ENCODE measurements at places on chromosomes 12 and 14.

GRCh38 chr12:106345746-106346145 lies 11.8 kb upstream of the POLR3B start:
- peak; percentile 68 for DNase-seq

DNA sequence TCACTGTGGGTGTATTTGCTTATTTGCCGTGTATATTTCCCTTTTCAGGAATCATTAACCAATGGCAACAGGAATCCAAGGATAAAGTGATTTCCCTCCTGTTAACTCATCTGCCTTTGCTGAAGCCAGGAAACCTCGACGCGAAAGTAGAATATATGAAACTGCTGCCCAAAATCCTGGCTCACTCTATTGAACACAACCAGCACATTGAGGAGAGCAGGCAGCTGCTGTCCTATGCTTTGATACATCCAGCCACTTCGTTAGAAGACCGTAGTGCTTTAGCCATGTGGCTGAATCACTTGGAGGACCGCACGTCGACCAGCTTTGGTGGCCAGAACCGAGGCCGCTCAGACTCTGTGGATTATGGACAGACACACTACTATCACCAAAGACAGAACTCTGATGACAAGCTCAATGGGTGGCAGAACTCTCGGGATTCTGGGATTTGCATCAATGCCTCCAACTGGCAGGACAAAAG lies 135.1 kb downstream of the SAMD4A start:
- no peak for DNase-seq

DNA sequence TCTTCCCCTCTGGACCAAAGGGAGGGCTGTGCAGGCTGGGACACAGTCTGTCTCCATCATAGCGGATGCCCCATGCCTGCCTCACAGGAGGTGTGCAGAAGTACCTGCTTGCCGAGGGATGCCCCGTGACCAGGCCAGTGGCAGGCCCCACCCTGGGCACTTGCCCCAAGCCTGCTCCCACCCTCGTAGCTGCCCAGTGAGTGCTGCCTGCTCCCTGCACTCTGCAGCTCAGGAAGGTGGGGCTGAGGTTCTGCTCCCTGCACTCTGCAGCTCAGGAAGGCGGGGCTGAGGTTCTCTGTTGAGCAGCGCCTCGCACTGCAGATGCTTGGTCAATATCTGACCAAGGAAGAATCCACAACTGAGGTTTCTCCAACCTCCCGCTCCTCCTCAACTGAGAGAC lies 6.9 kb downstream of the MMAB start:
- no peak for DNase-seq

DNA sequence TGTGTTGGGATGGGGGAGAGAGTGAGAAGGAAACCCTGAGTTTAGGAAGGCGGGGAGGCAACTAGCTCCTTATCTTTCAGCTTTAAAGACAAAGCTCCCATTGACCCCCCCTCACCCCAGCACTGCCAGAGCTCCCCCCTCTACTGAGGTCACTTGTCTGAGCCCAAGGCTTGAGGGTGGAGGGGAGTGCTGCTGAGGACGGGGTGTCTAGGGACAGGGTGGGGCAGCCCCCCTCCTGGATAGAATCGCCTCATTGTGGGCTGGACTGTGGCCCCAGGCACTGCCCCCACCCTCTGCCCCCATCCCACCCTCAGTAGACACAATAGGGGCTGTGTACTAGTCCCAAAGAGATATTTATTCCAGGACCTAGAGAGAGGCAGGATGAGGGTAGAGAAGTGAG lies 3.0 kb downstream of the ERBB3 start:
- DNase-seq: no peak

DNA sequence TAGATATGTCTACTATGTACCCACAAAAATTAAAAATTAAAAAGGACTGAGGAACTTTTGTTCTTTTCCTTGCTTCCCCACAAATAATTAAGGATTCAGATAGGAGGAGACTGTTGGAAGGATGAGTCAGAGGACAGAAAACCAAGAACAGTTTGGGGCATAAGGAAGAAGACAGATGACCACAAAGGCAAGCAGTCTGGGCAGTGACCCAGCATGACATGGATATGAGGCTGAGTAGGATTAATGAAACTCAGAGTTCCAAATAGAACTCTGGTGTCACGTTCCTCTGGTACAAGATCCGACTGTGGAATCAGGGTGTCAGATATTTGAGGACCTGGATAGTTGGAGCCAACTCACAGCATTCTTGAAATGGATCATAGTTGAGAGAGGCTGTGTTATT lies 89.3 kb upstream of the SLC38A4 start:
- DNase-seq: peak; percentile 94

DNA sequence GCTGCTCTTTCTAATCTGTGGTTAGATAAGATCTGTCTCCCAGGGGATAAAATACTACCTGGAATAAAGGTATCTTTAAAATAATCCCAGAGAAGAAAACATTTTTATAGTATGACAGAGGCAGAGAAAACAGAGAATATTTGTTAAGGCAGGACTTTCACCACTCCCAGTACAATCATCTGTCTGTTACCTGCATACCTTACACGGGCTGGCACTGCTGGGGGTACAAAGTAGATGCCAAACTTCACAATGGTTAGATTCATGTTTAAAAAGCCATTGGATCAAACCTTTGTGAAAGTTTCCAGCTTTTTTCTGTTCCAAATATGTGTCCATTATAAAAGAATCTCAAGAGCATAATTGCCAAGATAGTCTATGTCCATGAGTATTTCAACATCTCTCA lies 273.6 kb upstream of the BTG1 start:
- DNase-seq: no peak

DNA sequence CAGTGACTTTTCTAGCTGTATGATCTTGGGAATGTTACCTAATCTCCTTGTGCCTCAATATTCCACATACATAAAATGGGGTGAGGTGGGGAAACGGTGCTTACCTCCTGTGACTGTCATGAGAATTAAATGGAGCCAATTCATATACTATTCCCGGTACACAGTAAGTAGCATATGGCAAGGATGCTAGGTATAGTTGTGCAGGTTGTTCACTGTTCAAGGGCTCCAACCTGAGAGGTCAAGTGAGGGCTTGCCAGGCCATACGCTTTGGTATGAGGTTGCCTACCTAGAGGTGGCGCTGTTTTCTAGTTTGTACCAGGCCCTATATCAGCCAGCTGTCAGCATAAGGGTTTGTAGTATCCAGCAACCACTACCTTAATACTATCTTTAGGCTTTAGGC lies 3.6 kb upstream of the BATF start:
- DNase-seq: no peak

DNA sequence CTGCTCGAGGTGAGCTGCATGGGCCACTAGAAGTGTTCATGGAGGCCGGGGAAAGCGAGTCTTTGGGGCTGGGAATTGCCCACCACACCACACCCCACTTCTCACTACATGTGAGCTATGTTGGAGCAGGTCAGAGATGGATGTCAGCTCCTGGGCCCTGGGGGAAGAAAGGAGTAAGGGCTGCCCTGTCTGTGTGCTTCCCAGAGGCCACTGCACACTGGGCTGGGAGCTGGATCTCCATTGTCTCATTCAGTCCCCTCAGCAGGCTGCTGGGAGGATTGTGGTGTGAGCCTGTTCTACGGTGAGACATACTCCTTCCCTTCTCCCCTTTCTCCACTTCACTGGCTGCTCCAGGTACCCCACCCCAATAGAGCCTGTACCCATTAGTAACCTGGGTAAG lies 10.5 kb downstream of the FIGNL2 start:
- no peak for DNase-seq

DNA sequence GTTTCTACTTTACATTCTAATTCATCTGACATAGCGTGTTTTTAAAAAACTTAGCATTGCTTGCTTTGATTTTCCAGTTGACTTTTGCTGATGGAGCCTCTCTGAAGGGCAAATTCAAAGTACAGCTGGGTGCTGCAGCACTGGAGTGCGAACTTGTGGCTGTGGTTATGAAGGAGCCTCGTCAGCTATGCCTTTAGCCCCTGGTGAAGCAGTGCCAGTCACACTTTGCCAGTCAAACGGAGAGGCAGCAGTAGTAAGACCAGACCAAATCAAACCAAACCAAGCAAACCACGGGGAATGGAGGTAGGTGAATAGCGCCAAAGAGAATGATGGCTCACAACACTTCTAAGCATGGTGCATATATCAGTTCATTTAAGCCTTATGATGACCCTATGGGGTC lies 15.1 kb upstream of the SLC38A2 start:
- DNase-seq: no peak

DNA sequence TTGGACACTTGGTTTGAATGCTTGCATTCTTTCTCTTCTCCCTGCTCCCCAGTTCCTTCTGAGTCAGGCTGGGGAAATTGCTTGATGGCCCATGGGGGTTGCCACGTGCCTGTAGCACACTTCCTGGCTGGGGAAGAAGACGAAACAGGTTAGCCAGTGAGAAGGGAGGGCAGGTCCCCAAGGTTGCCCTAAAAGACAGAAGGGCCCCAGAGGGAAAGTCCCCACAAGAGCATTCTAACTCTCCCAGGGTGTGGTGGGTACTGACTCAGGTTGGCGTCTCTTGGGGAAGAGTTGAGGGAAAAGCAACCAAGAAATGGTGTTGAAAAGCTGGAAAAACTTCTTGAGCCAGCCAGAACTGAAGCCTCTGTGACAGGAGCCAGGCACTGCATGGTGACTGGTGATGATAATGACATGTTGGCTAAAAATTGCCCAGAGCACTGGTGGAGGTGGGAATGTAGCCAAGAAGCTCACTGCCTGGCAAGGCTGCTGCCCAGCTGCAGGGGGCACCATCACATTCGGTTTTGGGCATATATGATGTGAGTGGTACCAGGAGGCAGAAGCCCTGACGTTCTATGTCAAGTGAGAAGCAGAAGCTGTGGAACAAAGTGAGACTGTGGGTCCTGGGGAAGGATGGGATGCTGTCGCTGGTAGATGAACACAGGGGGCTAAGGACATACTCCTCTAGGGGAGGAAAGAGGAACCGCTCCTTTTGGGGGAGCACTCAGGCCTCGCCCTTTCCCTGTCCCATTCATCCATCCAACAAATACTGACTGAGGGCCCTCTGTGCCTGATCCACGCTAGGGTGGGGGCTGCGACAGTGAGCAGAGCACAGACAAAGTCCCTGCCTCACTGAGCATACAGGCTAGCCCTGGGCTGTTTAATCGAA lies 8.1 kb upstream of the RABGGTA start:
- peak; percentile 11 for DNase-seq

DNA sequence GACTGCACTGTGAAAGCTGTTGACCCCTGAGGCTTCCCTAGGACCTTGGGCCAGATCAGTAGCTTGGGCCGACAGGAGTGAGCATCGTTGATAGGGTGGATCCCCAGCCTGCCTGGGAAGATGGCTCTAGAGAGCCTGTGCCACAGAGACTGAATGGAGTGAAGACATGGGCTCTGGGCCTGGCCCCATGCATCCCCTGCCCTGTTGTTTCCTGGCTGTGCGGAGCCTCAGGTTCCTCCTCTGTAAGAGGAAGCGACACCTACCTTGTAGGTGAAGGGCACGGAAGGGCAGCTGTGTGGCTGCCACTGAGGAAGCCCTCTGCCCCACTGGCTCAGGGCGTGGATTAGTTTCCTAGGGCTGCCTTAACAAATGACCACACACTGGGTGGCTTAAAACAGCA lies 23.9 kb downstream of the PLEKHG3 start:
- DNase-seq: no peak

DNA sequence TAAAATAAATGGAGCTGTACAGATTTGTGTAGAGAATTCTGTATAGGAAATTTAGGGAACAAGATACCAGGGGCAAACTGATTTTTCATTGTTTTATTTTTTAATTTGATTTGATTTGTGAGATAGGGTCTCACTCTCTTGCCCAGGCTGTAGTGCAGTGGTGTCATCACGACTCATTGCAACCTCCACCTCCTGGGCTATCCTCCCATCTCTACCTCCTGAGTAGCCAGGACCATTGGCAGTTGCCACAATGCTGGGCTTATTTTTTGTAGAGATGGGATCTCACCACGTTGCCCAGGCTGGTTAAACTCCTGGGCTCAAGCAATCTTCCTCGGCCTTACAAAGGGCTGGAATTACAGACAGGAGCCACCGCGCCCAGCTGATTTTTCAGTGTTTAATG lies 18.0 kb upstream of the TBK1 start:
- DNase-seq: no peak

GRCh38 chr12:82966001-82966559 lies 279.4 kb downstream of the TMTC2 start:
- no peak for DNase-seq

GRCh38 chr12:73421832-73422231 lies 1115.8 kb upstream of the ATXN7L3B start:
- peak; percentile 29 for DNase-seq

GRCh38 chr14:76761136-76761959 lies at the start of gene VASH1:
Gene VASH1 (plus strand): TSS chr14:76761468. CDS start chr14:76762822, 1,354 bp downstream.
- peak; percentile 77 for DNase-seq

GRCh38 chr12:42574851-42575266 lies 14.7 kb downstream of the PRICKLE1 start:
- DNase-seq: no peak

GRCh38 chr14:56036353-56036752 lies 81.9 kb upstream of the PELI2 start:
- DNase-seq: no peak

DNA sequence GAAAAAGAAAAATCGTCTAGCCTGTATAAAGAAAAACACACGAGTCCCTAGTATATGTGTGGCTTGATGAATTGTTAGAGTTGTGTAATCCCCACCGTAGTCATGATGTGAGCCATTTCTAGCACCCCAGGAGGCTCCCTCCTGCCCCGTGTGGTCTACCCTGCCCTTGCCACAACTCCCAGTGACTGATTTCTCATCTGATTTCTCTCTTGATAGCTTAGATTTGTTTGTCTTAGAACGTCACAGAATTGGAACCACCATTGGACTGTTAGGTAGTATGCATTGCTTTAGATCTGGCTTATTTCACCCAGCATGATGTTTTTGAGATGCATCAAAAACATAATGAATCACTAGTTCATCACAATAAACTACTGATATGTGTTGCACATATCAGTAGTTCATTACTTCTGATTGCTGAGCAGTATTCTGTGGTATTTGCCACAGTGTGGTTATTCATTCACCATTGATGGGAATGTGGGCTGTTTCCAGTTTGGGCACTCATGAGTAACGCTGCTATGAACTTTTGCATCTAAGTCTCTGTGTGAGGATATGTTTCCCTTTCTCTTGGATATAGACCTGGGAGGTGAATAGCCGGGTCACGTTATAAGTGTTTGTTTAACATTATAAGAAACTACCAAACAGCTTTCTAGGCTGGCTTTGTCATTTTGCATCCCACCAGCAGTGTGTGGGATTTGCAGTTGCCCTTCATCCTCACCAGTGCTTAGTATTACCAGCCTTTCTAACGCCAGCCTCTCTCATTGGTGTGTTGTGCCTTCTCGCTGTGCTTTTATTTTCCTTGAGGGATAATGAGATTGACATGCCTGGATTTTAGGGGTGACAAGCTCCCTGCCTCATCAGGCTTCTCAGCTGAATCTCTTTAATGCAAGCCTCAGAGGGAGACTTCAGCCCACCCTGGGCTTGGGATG lies 31.9 kb upstream of the NCOR2 start:
- peak; percentile 82 for DNase-seq

DNA sequence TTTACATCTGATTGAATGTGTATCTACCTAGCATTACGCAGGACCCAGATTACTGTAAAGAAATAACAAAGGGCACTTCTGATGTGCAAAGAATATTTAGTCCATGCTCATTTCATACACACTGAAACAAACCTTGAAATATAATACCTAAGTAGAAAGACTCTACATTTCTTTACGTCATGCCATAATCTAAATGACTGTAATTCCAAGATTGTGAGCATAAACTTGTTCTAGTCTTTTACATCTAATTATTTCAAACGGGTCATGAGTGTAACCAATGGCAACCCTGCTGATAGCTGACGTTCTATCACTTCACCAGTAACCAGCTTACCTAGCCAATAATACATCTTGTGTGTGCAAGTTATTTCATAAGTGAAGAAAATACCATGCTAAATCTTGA lies 433.8 kb downstream of the PRKD1 start:
- DNase-seq: no peak

Data from fibroblast of skin of scalp (primary cell).